Ureter (tissue), 1 donor: ENCODE measurements at places on chromosomes 2 and 18. TPM values are rescaled to one million over a fixed set of nuclear protein-coding genes. Genes with fewer than 3 reads are reported as not detected.

DNA sequence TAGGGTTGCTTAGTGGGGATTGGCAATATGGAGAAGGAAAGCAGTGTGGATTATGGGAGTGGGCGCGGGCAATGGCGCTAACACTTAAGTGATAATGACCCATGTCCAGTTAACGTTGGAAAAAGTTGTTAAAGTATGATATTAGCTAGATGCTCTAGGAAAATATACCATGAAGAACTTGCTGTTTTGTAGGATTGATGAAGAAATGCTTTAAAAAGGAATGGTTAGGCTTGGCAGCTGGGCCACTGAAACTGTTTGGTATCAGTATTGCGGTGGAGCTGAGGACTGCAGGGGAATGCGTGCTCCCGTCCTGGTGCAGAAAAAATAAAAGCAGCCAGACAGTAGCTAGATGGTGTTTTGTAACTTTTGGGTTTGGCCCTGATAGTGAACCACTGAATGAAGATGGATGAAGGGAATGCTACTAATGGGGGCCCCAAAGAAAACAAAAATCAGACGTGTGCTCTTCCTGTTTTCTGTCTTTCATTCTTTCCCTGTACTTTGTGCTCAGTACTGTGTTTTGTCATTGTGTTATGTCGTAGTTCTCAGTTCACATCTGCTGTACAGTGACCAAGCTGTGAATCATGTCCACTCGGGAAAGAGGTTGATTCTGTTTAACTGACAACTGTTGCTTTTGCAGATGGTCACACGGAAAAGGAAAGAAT, 999 bp downstream of the INSIG2 start:
- DNase-seq: no peak

KIAA2012 gene
- not detected for total RNA-seq

DNA sequence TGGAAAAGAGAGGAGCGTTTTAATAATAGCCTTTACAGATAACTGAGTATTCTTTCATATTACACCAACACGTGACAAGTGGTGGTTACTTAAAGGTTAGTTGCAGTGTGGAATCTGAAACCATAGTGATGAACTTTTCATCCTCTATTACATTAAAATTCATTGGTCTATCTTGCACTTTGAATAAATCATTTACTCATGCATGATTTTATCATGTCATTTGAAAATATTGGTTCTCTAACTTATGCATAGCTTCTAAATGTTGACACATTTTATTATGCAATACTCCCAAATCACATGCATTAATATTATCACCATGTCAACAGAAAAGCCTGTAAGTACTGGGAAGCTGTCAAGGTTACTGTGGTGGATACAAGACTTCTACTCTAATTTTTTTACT, 1432.2 kb downstream of the LRP1B start:
- DNase-seq: no peak

DNA sequence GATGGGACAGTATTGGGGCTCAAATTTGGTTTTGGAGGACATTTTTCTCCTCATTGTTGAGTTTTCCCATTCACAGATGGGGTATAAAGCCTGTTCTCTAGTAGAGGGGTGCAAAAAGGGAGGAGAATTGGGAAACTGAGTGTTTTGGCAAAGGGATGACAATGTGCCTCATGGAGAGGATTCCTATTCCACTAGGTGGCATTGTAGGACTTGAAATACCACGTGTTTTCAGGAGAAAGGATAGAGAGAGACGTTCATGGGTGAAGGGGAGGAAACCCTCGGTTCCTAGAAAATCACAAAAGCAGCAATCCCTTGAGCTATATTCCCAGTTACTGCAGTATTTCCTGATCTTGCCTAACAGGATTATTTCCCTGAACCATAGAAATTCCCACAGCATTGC, 113.7 kb upstream of the SRD5A2 start:
- no peak for DNase-seq

DNA sequence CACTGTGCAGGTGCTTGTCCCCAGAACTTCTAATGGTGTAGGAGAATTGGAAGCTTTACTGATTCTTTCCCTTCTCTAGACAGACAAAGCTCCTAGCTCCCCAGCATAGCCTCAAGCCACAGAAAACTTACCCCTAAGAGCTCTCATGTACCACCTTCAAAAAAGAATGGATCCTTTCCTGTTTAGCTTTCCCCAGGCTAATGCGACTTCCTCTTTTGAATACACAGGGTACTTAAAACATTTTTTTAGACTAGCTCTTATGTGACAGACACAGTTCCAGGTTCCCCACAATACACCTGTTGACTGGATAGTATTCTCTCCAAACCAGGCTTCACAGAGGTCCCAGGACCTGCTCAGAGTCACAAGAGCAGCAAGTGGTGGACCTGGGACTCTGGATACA, 8.3 kb downstream of the CTAGE1 start:
- DNase-seq: no peak

ARHGAP25 gene
- total RNA-seq: 14.7 TPM

ASB18 gene
- total RNA-seq: not detected

IL36RN gene
- total RNA-seq: not detected

DNA sequence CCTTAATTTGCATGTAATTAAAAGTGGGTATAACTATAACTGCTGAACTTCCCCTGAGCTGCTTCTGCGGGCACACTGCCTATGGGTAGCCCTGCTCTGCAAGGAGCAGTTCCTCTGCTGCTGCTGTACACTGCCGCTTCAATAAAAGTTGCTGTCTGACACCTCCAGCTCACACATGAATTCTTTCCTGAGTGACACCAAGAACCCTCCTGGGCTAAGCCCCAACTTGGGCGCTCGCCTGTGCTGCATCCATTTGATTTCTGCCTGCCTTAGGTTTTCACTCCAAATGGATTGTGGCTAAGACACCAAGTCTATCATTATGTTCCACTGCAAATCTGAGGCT, 215.7 kb downstream of the ANAPC1 start:
- peak; percentile 20 for DNase-seq

DNA sequence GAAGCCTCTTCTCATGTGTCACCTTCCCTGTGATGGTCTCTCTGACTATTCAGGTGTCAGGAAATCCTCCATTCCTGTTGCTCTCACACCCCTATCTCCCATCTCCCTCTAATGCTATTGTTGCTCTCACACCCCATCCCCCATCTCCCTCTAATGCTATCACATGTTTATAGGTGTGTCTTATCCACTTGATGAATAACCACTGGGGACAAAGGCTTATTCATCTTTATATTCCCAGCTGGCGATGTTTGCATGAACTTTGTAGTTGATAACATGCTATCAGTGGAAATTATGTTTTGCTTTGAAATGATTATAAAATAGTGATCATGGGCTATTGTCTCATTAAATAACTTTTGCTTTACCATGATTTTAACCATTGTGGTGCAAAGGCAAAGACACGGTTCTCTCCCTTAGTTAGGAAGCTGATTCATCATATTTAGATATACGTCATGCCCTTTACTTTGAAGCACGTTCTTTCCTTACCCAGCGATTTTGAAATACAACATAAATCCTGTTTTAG, 220.5 kb downstream of the PMAIP1 start:
- no peak for DNase-seq

- no peak for DNase-seq
Measured at GRCh38 chr2:31137211-31138036, 816 bp downstream of the GALNT14 start.
